ENCODE measurements at places on chromosomes 3 and 15.

DNA sequence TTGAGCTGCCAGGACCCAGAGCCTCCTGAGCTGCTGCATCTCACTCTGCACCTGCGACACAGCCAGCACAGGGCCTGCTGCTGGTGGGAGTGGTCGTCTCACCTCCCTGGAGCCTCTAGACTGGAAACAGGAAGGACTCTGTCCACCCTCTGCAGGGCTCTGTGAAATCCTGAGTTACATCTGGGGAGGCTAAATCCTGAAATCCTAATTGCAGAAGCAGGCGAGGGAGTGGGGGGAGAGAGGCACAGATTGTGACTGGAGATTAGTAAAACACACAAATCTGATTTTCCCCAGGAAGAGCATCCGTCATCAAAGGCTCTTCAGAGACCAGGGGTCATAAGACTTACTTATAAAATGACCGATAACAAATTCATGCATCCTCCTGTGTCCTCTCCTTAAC is 31.6 kb upstream of the GABRG3 start:
- no peak for DNase-seq

DNA sequence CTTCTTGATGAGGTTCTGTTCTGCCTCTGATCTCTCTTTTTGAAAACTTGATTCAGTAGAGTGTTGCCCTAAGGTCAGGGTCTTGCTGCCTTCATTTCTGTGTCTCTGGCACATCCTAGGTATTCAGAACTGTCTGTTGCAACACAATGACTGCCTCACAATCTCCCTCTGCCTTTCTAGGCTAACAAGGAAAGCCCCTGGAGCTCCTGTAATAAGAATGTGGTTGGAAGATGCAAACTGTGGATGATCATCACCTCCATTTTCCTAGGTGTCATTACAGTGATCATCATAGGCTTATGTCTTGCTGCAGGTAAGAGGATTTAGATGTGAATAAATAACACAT is 7.0 kb downstream of the C3orf52 start:
- no peak for DNase-seq

GRCh38 chr3:143831994-143832393 is 16.3 kb downstream of the SLC9A9 start:
- no peak for DNase-seq

- no peak for DNase-seq
Measured at GRCh38 chr3:153866901-153867300, 254.3 kb upstream of the ARHGEF26 start.

Measured in inflammatory macrophage (primary cell).